Activated gamma-delta T cell treated with anti-CD3 and anti-CD28 coated beads, Interleukin-2, amount 50 U/mL, for 16 hours (primary cell): ENCODE measurements at places on chromosomes 6 and 20.

GRCh38 chr6:163387317-163387716 lies 27.2 kb upstream of the QKI start:
- DNase-seq = no peak

DNA sequence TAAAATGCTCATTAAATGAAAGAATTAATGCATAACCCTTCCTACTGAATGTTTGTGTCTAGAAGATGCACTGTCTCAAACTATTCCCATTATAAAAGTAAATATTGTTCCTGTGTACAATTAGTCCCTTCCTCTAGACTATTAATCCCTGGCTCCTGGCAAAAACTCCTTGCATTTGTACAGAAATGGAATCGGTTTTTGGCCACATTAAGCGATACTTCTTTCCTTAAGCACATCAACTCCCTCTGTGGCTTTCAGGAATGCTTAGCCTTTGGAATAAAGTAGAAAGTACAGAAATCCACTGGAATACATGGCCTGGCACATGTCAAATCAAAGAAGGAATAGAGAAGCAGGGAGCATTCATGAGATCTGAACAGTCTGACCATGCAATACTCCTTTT lies 179.8 kb downstream of the GMPR start:
- DNase-seq = no peak

GRCh38 chr6:108156180-108156937 lies 9.5 kb upstream of the NR2E1 start:
- DNase-seq = no peak

GRCh38 chr6:105553171-105553570 lies 150.3 kb upstream of the PREP start:
- no peak for DNase-seq

DNA sequence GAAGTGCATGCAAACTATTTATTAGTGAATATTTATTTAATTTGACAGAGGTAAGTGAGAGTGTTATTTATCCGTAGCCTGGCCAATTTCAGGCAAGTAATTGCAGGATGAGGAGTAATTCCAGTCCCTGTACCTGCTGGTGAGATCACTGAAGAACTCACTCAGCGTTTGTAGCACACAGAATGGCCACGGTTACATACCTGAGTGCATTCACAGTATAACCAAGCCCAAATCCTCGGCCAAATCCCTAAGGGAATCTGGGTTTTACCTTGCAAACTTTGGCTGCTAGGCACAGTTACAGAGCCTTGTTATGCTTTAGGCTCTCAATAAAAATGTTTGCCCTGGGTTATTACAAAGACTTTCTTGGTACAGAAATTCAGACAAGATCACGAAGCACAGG lies 93.3 kb downstream of the KCNQ5 start:
- DNase-seq = no peak

DNA sequence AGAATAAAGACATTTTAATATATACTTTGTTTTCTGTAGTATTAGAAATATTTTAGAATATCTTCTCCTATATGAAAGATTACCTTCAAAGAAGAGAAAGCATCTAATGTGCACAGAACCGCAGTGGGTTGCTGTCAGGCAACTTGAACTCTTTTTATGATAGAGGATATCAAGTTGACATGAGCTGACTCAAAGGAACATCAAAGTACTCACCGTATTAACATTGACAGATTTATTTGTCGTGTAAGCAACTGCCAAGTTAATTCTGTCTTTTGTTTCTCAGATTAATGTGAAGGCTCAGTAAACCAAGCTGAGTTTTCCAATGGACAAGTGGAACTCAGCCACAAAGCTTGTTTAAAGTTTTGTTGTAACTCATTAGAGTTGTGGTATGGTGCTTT lies 2.2 kb upstream of the GINM1 start:
- no peak for DNase-seq
